ENCODE measurements at places on chromosomes 5 and 9.

DNA sequence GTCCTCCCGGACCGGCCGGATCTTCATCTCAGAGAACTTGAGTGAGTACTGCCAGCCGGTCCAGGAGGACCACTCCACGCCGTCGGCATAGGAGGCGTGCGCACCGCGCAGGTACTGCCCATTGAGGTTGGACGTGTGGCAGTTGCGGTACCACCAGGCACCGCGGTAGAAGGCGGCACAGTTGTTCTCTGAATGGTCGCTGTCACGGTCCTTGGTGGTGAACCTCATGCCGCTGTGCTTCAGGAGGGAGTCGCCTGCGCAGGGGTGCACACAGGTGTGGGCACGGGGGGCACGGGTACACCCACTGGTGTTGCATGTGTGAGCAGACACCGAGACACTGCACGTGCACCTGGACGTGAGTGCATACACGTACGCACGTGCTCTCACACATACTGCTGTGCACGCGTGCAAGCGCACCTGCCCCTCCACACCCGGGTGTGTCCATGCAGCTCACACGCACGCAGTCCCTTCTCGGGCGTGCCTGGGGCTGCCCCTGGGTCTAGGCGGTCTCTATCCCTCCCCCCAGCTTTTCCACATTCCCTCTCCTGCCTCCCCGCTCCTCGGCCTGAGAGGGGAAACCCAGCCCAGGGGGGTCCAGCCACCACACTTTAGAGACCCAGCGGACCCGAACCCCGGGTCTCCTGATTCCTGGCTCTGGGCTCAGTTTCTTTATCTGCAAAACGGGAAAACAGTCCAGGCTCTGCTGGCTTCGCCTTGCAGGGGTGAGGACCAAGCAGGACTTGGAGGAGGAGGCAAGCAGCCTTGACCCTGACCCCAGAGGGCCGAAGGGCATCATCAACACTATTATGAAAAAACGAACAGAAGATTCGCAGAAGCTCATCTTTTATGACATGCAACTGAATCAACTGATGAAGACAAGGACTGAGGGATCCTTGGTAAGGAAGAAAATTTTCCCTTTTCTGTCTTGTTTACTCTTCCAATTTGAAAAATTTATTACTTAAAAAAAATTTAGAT lies 7.7 kb upstream of the QRFP start:
- DNase-seq = no peak

DNA sequence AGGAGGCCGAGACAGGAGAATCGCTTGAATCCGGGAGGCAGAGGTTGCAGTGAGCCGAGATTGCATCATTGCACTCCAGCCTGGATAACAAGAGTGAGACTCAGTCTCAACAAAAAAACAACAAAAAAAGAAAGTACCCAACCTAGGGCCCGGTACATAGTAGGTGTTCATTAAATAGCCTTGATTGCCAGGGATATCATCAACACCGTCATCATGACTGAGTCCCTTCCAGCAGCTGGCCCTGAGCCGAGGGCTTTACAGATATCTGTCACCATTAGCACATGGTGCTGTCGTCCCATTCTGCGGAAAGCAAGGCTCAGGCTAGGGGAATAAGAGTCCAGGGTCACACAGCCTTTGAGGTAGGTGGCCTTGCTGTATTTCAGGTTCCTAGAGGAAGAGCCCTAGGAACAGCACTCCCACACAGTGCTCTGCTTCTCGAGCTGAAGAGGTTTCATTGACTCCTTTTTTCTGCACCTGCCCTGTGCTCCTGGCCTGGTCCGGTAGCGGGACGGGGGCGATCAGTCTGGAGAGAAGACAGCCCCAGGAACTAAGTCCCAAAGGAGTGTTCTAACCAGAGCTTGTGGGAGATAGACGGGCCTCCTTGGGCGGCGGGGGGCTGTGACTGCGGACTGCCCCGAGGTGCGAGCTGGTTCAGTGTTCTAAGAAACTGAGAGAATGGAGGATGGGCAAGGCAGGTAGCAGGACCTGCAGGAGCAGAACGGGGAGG lies 48.2 kb downstream of the CXXC5 start:
- no peak for DNase-seq

DNA sequence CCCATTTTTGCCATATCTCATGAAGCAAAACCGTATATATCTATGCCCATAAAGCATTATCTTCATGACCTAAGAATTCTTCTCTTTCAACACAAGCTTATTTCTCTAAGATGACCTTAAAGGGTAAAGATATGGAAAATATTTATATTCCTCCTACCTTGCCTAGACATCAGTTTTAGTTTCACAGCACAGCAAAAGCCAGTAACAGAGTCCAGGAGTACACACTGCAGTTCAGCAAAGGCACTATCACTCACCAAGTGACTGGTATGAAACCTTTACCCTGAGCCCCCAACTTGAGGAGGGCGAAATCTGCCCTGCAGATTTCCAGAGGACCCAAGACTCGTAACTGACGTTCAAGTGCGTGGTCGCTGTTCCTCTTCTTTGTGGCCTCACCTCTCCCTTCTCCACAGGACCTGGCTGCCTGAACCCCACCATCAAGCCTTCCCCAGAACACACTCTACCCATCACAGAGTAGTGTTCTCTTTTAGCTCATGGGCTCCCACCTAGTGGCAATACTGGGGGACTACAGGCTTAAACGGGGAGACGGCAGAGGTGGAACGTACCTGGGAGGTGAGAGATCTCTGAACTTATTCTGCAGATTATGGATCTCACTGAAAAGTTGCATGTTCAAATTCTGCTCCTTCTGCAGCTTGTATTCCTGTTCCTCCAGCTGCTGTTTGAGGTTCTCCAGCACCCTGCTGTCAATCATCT lies 141.0 kb downstream of the CDK5RAP2 start:
- DNase-seq = no peak

GRCh38 chr5:112109331-112110007 lies 309.6 kb downstream of the EPB41L4A start:
- no peak for DNase-seq

- DNase-seq = no peak
These were observed 241.8 kb upstream of the SLC24A2 start for GRCh38 chr9:20030671-20031070.

- DNase-seq = no peak
These were observed 89.2 kb upstream of the CDH18 start for GRCh38 chr5:20077186-20077585.

DNA sequence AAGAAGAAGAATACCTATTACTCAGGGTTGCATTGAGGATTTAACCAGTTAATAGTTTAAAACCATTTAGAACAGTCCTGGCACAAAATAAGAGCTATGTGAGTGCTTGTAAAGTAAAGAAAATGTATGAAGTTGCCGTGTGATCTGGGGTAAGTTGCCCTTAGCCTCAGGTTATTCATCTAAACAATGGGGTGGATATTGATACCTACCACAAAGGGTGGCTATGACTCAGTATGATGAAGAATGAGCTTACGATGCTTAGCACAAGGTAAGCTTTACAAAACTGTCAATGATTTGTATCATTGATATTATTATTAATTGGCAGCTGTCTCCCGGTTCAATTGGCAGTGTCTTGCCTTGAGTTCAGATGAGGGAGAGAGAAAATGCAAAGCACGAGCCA lies 149.4 kb upstream of the PITX1 start:
- DNase-seq = no peak

GRCh38 chr5:169875731-169876130 lies 104.6 kb downstream of the INSYN2B start:
- no peak for DNase-seq

DNA sequence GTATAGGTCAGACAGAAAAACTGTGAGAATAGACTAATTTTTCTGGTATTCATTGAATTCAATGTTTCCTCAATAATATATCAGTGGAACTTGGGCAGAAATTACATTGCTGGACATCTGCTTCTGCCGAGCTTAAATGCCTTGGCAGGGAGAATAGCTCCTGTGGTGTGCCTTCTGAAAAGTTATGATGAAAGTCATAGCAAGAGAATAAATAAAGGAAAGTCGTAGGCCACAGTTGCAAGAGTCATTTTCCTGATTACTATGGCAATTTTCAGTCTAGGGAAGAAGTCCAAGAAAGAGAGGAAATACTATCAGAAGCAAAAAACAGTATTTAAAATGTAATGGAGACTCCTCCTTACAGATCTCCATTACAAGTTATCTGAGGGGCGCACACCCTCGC lies 1596.1 kb upstream of the WWC1 start:
- no peak for DNase-seq

- peak; percentile 46 for DNase-seq
These were observed 26.1 kb upstream of the CSF1R start for GRCh38 chr5:150112201-150113046.

GRCh38 chr5:157460921-157461792 lies 1.1 kb downstream of the NIPAL4 start:
- DNase-seq = no peak

- no peak for DNase-seq
These were observed 1000.2 kb downstream of the NR2F1-AS1 start for GRCh38 chr5:92580814-92581213.

Data from ecto neural progenitor cell (in vitro differentiated cells).